ENCODE measurements at places on chromosomes 2 and 18. TPM values are rescaled to one million over a fixed set of nuclear protein-coding genes. Genes with fewer than 3 reads are reported as not detected.

Gene C2orf68
- 23.7 TPM for total RNA-seq

Gene SERPINB12
- total RNA-seq: 0.60 TPM

Gene CD226
- total RNA-seq: 0.44 TPM

Gene PIEZO2
- total RNA-seq: 0.76 TPM

Gene TDRD15
- not detected for total RNA-seq

Gene EMILIN1
- total RNA-seq: 3.0 TPM

Gene MARCHF4
- total RNA-seq: not detected

Gene RBKS
- total RNA-seq: 4.5 TPM

Gene ZBTB7C
- 28.8 TPM for total RNA-seq

Gene SERPINB11
- total RNA-seq: 7.1 TPM

Gene SLC14A1
- 0.52 TPM for total RNA-seq

Gene EN1
- 0.08 TPM for total RNA-seq

Gene IL36A
- total RNA-seq: 167 TPM

Gene LYPD6
- 0.96 TPM for total RNA-seq

Gene SPP2
- total RNA-seq: not detected

Gene NR4A2
- 3.1 TPM for total RNA-seq

Gene GAREM1
- 22.9 TPM for total RNA-seq

Gene CTIF
- 14.0 TPM for total RNA-seq

Gene TEX51
- not detected for total RNA-seq

Gene STEAP3
- 11.6 TPM for total RNA-seq

GRCh38 chr2:238811759-238812158, 36.1 kb upstream of the TWIST2 start:
- no peak for ATAC-seq

- ATAC-seq: no peak
Measured at GRCh38 chr2:218518876-218519275, 49.3 kb downstream of the USP37 start.

DNA sequence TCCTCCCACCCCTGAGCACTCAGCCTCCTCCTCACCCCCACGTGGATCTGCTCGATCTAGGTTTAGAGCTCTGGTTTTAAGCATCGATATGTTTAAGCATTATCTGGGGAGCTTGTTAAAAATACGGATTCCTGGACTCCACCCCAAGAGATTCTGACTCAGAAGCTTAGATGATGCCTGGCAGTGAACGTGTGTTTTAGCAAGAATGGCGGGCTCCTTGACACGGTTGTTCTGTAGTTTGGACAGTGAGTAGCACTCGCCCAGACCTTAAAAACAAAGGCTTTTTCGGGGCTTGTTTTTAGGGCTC, 47.3 kb downstream of the LDLRAD4 start:
- no peak for ATAC-seq

GRCh38 chr2:223972656-223973102, 15.4 kb downstream of the MRPL44 start:
- ATAC-seq: no peak

DNA sequence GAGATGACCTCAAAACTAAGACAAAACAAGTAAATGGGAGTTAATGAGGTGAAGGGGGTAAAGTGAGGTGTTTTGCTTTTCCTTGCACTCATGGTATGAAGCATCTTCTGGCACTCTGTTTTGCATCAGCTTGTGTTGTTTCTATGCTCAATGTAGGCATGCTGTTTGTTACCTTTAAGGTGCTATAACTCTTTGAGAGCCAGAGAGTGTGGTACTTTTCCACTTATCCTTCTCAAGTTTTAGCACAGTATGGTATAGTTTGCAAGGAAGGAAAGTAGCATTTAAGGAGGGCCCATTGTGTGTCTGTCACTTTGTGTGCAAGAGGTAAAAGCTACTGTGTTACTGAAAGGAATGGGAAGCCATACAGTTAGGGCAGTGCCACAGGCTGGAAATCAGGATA, 17.5 kb upstream of the CXCR4 start:
- no peak for ATAC-seq

GRCh38 chr2:128506534-128506933, 187.9 kb upstream of the HS6ST1 start:
- peak; percentile 70 for ATAC-seq

DNA sequence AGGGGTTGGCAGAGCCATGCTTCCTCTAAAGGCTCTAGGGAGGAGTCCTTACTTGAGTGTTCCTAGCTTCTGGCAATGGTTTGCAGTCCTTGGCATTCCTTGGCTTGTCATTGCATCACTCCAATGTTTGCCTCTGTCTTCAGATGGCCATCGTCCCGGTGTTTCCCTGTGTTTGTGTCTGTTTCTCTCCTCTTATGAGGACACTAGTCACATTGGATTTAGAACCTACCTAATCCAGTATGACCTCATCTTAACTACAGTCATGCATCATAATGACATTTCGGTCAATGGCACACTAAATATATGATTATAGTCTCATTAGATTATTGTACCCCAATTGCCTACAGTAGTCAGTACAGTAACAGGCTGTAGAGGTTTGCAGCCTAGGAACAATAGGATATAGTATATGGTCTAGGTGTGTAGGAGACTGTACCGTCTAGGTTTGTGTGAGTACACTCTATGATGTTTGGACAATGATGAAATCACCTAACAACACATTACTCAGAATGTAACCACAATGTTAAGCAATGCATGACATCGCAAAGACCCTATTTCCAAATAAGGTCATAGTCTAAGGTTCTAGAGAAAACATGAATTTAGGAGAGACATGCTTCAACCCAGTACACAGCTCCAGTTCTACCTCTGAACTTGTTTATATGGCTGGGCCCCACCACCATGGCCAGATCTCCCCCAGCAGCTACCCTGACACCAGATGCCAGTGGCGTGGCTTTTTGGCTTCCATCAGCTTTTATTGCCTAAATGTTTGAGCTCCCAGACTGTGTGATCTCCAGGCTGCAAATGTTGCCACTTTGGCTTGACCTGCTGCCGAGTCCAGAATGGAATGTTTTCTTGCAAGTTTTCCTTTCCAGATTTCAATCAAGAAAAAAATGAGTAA, 22.1 kb downstream of the SRD5A2 start:
- peak; percentile 49 for ATAC-seq

GRCh38 chr2:112061840-112062239, 6.8 kb downstream of the TMEM87B start:
- no peak for ATAC-seq

DNA sequence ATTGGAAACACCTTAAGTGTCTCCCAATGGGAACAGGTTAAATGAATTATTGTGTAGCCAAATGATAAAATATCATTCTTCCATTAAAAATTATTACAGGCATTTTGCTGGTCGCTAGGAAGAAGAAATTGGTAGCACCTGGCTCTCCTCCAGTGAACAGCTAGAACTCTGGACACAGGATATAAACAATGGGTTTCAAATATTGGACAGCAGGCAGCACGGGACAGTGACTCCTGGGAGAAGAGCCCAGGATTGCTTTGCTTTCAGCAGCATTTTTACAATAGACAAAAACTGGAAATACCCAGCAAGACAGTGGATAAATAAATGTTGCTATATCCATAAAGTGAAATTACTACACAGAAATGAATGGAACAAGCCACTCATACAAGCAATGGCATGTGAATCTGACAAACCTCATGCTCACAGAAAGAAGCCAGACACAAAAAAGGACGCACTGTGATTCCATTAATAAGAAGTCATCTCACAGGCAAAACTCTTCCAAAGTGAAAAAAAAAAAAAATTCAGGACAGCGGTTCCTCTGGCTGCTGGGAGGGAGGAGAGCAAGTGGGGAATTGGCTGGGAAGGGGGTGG, 50.5 kb downstream of the LAMA1 start:
- no peak for ATAC-seq

- ATAC-seq: no peak
Measured at GRCh38 chr2:132448771-132449170, 32.2 kb downstream of the GPR39 start.

- no peak for ATAC-seq
Measured at GRCh38 chr2:26613241-26614215, 27.6 kb downstream of the CIB4 start.

GRCh38 chr2:43356774-43357173, 130.4 kb upstream of the ZFP36L2 start:
- no peak for ATAC-seq

DNA sequence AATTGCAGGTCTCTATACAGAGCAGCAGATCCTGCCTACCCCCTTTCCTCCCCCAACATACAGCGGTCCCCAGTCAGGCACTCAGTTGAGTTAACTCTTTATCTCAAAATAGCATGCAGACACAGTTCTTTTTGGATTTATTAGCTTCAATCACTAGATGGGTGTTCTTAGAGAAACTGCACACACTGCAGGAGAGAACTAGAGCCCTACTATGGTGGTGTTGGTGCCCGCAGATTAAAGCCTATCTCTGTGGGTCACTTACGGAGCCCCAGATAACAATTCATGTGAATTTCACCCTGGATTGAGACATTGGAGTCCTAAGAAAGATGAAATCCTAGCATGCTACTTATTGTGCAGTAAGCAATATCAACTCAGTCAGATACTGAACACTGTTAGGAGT, 11.9 kb downstream of the ADD2 start:
- no peak for ATAC-seq

- ATAC-seq: no peak
Measured at GRCh38 chr2:129490641-129491040, 488.8 kb upstream of the RAB6C start.

DNA sequence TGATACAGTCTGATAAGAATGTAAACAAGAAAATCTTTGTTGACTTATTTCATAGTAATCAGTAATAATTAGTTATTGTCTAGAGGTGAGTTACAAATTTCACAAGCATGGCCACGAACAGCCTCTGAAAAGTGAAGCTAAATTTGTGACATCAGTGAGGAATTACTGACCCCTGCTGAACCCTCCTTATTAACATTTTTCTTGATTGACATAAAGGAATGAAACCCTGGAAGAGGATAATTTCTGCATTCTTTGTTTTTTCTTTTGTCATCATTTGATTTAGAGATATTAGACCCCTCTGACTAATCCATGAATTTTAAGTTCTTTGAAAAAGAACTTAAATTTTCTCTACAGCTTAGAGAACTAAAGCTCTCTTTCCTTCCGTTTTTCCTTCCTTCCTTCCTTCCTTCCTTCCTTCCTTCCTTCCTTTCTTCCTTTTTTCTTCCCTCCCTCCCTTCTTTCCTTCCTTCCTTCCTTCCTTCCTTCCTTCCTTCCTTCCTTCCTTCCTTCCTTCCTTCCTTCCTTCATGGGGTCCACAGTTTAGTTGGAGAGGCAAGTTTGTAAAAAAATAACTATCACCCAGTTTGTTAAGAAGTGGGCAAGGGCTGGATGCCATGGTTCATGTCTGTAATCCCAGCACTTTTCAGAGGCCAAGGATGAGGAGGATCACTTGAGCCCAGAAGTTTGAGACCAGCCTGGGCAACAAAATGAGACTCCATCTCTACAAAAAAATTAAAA, 387.0 kb downstream of the MTX2 start:
- ATAC-seq: no peak

GRCh38 chr18:63829886-63830285, 54.7 kb downstream of the SERPINB7 start:
- no peak for ATAC-seq

GRCh38 chr2:88930659-88931058, 239.2 kb downstream of the RPIA start:
- no peak for ATAC-seq

DNA sequence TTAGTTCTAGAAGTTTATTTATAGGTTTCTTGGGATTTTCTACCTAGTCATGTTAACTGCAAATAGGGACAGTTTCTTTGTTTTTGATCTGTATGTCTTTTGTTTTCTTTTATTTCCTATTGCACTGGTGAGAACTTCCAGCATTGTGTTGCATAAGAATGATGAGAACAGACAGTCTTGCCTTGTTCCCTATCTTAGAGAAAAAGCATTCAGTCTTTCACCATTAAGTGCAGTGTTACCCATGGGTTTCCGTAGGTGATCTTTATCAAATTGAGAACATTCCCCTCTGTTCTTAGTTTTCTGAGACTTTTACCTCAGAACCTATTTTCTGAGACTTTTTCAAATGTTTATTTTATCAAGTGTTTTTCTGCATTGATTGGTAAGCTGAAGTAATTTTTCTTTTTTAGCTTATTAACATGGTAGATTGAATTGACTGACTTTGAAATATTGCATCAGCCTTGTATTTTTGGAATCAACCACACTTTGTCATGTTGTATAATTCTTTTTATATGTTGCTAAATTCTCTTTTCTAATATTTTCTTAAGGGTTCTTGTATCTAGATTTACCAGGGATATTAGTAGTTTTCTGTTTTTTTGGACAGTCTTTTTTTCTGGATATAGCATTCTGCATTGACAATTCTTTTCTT, 17.2 kb downstream of the MFSD6 start:
- no peak for ATAC-seq

GRCh38 chr2:20348542-20348941, 2.1 kb downstream of the PUM2 start:
- no peak for ATAC-seq

- peak; percentile 24 for ATAC-seq
Measured at GRCh38 chr2:43210467-43211303, 15.7 kb downstream of the ZFP36L2 start.

DNA sequence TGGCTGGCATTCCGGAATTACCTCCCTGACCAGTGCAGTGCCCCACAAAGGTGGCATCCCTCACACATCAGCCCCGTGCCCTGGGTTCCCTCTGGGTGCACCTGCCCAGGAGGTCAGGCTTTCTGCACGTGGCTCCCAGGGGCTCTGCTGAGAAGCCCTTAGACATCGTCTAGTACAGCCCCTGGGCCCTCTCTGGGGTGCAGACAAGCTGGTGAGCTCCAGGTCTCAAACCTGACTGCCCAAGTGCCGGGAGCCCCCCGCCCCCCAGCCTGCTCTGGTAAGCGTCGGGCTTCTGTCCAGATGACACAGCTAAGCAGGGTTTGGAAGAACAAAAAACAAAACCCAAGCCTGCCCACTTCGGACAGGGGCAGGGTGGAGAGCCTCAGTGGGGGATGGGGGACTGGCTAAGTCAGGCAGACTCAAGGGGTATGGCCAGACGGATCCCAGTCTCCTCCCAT, 20.2 kb downstream of the TWIST2 start:
- ATAC-seq: no peak

GRCh38 chr2:40458271-40458794, 6.4 kb upstream of the SLC8A1 start:
- no peak for ATAC-seq

DNA sequence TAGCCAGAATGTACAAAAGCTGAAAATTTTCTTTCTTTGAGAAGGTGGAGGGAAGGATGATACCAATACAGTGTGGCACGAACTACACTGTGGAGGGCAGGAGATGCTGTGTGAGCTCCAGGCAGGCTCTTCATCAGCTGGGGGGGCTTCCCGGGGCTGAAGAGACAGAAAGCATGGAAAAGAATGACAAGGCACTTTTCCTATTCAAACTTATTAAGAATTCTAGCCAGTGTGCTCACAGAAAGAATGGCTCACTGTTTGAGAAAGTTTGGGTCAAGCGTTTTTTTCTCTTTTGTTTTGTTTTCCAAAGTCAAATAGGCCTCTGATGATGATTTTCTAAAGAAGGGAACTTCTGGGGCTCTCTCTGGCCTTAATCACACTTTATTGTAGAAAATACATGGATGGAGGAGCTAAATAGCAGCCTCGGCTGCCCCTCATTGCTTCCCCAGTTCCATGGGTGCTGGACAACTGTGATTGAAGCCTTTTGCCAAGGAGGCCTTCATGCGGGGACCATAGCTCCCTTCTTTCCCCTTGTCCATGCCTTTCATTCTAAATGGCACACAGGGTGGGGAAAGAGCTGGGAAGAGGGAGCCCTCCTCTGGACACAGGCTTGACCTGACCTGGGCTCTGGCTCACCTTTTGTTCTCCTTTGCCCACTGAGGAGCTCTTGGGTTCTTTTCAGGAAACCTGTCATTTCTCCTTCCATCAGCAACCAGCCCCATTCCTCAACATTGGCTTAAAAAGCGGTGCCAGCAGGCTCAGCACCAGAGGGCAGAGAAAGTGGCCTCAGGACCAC, 130.6 kb downstream of the TDRD15 start:
- no peak for ATAC-seq

GRCh38 chr2:157339965-157340655, 14.5 kb upstream of the ERMN start:
- no peak for ATAC-seq

GRCh38 chr2:101341421-101341820, 32.9 kb upstream of the RNF149 start:
- ATAC-seq: no peak
